Activated CD8-positive, alpha-beta memory T cell treated with anti-CD3 and anti-CD28 coated beads for 1 hour (primary cell): ENCODE measurements at places on chromosomes 3 and 15.

- DNase-seq = no peak
Observed at GRCh38 chr3:21795152-21795837, 44.3 kb upstream of the ZNF385D start.

DNA sequence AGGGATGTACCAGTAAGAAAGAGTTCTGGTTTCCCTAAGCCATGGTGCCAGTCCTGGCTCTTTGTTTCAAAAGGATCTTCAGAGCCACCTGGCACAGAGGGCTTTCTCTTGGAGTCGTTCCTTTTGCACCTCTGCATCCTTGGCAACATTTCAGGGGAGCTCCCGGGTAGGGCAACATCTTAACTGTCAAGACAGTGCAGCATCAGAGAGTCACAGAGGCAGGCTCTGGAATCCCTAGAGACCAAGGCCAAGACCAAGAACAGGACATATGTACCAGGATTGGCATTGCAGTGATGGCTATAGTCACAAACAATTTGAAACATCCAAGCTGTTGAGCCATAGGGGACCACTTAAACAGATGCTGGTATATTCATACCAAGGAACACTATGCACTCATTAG, 129.4 kb upstream of the ADPGK start:
- no peak for DNase-seq

DNA sequence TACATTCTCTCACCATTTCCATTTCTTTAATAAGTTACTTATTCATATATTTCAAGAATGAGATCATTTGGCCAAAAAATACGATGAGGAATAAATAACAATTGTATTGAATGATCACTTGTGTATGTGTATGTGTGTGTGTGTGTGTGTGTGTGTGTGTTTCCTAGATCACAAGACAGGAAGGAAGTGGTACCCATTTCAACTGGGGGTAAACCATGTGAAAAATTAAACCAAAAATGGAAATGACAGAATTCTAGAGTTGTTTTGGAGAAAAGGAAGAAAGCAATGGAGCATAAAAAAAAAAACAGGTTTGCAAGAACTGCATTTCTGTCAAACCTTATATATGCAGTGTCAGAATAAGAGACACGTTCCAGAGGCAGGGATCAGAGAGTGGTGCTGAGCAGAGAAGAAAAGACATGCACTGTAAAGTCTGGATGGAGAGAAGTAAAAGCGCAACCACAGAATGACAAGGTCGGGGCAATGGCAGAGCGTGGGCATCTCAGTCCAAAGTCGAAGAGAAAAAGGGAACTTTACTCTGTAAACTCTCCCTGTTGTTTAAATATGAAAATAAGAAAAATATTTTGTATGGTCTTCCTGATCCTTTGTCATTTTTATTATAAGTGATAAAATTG, 75.5 kb downstream of the PEX5L start:
- DNase-seq = no peak

DNA sequence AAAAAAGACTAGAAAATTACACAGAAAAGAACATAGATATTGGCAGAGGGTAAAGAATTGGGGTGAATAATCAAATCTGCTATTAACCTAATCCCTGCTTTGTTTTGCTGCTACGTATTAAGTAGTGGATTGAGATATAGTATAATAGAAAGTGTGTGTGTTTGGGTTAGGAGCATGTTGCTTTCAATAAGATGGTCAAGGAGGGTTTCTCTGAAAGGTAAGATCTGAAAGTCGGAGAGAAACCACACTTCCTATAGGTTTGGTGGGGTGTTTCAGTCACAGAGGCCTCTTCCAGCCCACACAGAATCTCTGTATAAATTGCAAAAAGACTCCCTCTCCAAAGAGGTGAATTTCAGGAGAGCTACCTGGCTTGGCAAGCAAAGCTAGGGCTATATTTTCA, 345.7 kb upstream of the SATB1 start:
- DNase-seq = no peak

DNA sequence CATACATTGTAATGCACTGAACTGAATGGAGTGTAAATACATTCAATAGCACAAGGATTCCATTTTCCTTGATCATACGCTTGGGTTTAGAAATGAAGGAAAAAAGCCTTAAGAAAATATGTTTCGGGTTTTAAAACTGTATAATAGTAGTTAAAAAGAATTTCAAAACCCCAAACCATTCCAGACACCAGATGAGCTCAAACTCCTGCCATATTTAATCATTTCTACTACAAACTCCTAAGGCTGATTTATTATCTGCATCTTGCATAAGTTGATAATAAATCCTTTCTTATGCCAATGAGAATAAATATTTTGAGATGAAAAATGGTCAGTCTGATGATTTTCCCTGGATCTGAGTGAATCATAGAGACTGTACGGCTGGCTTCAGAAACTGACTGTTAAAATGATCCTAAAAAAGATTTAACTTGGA, 51.0 kb downstream of the NR1D2 start:
- DNase-seq = no peak
